AG20443 (cell line): ENCODE measurements at places on chromosomes 5 and 9.

DNA sequence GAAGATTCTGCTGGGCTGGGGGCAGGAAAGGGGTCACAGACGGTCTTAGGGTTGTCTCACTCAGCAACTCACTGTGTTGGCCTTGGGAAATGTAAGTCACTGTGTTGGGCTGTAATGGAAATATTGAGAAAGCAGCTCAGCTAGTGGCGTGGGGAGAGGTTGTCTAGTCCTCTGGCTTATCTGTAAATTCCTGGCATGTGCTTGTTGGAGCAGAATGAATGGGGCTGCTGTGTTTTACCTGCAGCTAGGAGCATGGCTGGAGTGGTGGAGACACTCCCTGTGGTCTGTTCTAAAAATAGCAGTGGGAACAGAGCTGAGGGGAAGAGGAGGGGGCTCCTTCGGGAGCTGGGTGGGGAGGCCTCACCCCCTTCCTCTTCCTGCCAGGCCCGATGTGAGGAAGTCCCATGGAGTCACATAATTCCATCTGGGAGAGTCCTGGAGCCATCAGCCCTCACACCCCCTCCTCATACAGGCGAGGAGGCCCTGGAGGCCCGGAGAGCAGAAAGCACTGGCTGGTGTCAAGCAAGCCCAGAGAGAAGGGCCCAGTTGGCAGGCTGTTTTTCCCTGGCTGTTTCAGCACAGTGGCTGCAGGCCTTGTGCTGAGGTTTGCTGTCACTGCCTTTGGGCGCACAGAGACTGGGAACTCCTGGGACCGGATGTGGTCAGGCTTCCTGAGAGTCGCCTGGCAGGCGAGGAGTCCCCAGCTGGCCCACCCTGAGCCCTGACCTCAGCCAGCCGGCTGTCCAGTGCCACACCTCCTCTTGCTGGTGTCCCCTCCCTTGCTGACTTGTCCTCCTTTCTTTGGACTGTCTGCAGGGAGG lies 84.9 kb downstream of the RGS3 start:
- DNase-seq: peak; percentile 75

DNA sequence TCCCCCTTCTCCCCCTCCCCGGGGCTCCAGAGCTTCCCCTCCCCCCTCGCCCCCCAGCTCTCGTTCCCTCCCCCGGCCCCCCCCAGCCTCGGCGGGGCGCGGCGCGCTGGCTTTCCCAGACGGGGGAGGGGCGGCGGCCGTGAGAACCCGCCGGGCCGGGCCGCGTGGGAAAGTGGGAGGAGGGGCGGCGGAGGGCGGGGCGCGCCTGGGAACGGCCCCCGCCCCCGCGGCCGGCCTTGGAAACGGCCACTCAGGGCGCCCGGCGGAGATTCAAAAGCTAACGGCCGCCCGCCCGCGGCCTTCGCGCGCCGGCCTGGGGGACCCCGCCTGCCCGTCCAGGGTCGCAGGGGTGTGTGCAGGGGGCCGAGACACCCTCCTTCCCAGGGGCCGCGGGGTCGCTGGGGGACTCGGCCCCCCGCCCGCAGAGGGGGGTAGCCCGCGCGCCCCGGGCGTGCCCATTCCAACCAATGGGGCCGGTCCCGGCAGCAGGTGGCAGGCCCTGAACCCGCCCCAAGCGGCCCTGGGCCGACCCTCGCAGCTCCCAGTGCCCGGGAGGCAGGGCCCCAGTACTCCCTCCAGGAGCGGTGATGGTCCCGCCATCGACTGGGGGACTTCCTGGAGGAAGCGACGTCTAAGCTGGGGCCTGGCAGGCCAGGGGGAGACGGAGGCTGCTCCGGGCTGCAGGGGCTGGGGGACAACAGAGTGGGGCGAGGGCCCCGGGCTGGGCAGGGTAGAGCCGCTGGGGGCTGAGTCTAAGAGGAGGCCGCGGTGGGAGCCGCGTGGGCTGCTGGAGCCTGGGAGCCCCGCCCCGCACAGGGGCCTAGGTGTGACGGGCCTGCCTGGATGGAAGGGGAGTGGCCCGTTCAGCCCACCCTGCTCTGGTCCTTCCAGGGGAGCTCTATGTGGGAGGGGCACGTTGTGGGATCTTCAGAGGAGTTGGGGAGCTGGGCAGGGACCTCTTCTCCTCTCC lies 14.2 kb upstream of the NRARP start:
- DNase-seq: peak; percentile 88

GRCh38 chr9:116558035-116558434 lies 129.1 kb upstream of the TRIM32 start:
- DNase-seq: no peak

- DNase-seq: no peak
These were observed 121.4 kb downstream of the ENC1 start for GRCh38 chr5:74519161-74519571.

DNA sequence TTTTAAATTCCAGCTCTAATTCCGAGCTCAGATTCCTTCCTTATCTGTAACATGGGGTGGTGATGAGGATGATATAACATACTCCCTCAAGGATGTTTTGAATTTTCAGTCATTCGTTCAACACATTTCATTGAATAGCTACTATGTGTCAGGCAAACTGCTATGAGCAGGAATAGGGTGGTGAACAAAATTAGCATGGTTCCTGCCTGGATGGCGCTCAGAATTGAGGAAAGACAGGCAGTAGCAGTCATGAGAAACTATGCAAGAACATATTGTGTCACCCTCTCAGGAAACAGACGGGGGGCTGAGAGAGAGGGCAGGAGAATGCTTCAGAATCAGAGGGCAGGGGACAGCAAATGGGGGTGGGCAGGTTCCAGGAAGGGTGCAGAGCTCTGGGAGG lies 265.2 kb downstream of the NSG2 start:
- no peak for DNase-seq

DNA sequence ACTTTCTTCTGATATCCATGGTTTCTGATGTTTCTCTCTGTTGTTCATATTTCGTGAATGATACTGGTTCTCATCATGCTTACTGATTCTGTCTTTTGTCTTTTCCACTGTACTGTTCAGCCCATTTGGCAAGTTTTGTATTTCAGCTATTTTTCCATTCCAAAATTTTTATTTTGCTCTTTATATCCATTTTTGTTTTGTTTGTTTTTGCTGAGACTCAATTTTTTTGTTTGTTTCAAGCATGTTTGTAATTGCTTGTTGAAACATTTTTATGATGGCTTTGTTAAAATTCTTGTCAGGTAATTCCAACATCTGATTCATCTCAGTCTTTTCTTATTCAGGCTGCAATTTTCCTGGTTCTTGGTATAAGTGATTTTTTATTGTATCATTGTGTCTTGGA lies 64.0 kb downstream of the ERCC6L2 start:
- no peak for DNase-seq

DNA sequence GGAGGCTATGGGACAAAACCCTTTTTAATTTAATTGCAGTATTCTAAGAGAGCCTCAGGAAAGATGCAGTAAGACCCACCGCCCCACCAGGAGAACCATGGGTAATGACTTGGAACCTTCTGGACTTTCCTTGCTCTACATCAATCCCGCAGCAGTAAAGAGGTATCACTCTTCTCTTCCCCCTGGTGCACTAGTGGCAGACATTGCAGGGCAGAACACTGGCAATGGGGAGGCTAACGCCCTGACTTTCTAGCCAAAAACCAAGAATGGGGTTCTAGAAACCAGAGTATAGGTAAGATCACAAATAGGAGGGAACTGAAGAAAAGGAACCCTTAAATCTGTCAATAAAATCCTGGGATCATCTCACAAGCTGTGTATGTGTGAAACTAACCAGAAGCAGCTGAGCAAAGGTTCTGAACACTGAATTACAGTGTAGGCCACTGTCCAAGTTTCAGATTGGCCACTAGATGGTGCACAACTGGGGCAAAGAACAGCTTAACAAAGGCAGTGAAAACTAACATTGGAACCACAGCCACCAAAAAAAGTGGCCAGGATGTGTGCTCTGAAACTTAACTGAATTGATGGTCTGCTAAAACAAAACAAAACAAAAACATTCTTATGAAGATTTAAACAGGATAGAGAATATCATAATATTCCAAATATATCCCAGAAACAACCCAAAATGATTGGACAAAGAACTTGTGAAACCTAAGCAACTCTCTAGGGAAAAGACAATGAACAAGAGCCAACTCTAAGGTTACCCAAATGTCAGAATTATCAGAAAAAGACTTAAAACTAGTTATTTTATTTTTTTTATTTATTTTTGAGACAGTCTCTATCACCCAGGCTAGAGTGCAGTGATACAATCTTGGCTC lies 6.6 kb upstream of the FAM151B start:
- DNase-seq: peak; percentile 74

DNA sequence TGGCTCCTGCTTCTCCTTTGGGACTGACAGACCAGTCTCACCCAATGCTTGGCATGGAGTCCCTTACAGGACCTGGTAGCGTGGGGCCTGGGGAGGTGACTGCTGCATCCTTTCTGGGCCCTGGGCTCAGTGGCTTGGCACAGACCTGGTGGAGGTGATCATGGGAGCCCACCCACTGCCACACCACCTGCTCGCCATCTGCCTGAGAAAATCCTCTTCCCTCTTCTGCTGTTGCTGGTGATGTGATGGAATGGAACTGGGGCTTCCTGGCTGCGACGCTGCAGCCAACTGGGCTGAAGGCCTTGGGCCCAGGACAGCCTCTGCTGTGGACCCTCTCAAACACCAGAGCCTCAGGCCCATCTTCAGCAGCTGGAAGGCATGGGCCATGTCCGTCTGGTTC lies 122.5 kb upstream of the PANK3 start:
- DNase-seq: no peak

DNA sequence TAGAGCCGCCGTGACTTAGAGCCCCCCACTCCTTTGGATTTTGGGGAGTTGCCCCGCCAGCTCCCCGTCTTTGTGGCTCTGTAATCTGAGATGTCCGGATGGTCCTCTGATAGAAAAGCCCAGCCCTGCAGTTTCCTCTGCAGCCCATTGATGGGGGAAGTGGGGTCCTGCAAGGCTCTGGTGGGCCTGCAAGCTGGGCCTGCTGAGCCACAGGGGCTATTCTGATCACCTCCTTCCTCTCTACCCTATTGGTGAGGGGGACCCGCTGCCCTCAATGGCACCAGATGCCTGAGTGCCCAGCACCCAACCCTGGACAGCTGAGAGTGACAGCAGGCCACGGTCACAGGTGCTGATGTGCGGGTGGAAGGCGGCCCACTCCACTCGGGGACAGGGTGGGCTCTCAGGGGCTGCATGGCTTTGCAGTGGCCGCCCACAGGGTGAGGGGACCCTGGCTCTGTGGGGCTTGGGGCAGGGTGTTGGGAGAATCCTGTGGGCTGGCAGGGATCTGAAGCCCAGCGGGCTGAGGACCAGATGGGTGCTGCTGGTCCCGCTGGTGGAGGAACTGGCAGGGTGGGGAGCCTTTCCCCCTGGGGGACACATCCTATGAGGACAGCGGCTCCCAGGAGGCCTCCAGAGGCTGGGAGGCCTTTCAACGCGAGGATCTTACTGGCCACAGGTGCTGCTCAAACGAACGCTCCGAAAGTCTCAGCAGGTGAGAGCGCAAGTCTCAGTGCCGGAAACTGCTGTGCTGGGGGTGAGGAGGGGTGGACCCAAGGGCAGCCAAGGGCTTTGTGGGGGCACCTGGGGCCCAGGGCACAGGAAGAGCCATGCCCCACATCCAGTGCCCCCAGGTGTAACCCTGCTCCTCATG lies 30.0 kb upstream of the LPCAT1 start:
- peak; percentile 7 for DNase-seq

- DNase-seq: peak; percentile 44
These were observed 88.9 kb downstream of the EBF1 start for GRCh38 chr5:159010661-159011442.

GRCh38 chr9:105290954-105291353 lies 46.5 kb downstream of the SLC44A1 start:
- no peak for DNase-seq

GRCh38 chr5:74576941-74577456 lies 63.5 kb downstream of the ENC1 start:
- peak; percentile 67 for DNase-seq

GRCh38 chr9:6549106-6549800 lies 96.3 kb downstream of the GLDC start:
- no peak for DNase-seq

- DNase-seq: no peak
These were observed 22.4 kb downstream of the MACIR start for GRCh38 chr5:103280967-103281366.

DNA sequence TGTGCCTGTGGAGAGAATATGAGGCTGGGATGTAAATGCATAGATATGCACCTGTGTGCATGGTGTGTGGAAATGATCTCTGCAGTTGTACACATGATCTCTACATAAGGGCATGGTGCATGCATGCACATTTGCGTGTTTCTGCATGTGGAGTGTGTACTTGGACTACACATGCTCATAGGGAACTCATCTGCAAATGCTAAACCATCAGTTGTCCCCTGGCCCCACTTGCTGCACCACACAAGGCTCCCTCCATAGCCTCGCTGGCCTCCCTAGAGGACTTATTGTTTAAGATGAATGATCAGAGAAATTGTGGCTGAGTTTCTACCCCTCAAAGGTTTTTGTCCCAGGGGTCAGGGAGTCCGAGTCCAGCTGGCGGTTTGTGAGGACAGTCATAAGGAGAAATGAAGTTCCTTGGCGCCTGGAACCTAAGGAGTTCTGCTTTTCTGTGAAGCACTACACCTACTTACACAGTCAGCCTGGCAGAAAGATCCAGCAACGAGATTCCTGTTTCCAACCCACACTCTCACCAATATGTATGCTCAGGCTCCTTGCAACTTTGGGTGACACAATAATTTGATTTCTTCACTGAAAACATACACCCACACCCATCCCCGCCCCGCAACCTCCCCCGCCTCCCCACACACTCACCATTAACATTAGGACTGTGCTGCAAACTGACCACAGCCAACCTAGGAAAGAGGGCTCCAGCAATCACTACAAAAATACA lies 79.9 kb upstream of the CPEB4 start:
- no peak for DNase-seq

DNA sequence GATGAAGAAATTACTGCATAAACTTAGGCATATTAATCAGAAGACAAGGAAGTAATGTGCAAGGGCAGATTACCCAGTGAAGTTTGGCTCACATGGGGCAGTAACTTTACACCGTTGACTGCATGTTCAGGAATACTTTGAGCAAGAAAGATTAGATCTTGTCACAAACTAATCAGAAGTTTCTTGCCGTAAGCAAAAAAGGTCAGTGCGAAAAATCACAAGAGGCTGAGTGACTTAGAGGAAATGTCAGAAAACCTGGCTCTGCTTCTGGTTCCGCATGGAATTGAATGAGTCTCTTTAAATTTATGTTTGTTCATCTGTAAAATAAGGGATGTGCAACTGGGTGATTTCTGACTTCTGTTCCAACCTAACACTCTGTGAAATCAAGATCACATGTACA lies 64.4 kb downstream of the PARP8 start:
- DNase-seq: no peak

- DNase-seq: peak; percentile 48
These were observed 322.7 kb downstream of the ARHGEF28 start for GRCh38 chr5:73948720-73949119.

DNA sequence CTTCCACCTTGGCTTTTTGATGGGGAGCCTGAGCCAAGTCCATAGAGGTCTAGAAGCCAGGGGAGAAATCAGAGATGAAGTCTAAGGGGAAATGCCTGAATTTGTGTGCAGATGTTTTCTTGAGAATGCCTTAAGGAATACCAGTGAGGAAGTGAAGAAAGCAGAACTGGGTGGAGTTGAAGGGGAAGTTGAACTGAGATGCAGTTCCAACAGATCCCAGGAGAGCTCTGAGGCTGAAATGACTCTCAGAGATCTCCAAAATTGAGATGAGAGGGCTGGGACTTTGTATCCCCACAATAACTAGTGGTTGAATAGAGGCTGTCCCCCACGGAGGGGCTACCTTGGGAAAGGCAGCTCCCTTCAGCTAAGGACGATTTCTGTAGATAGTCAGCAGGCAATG lies 197.1 kb downstream of the ZNF462 start:
- DNase-seq: no peak

GRCh38 chr9:105148328-105149006 lies 96.0 kb upstream of the SLC44A1 start:
- DNase-seq: no peak
